ENCODE measurements at places on chromosomes 7 and 10.

DNA sequence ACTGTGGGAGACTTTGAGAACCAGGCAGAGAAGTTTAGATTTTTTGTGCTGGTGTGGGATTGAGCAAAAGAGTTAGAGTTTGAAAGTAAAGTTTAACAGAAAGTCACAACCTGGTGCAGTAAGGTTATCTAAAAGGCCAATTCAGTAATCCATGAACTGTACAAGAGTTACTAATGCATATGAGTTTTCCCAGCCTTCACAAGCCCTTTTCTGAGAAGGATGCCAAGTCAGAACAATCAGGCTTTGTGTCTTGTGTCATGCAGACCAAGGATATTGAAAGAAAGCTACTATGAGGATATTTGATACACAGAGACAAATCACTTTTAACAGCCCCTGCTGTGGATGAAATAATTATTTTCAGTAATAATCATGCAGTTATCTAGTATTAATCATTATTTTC is 68.8 kb upstream of the MYO3A start:
- no peak for DNase-seq

GRCh38 chr7:107179326-107180164 is 10.7 kb downstream of the HBP1 start:
- peak; percentile 55 for DNase-seq

DNA sequence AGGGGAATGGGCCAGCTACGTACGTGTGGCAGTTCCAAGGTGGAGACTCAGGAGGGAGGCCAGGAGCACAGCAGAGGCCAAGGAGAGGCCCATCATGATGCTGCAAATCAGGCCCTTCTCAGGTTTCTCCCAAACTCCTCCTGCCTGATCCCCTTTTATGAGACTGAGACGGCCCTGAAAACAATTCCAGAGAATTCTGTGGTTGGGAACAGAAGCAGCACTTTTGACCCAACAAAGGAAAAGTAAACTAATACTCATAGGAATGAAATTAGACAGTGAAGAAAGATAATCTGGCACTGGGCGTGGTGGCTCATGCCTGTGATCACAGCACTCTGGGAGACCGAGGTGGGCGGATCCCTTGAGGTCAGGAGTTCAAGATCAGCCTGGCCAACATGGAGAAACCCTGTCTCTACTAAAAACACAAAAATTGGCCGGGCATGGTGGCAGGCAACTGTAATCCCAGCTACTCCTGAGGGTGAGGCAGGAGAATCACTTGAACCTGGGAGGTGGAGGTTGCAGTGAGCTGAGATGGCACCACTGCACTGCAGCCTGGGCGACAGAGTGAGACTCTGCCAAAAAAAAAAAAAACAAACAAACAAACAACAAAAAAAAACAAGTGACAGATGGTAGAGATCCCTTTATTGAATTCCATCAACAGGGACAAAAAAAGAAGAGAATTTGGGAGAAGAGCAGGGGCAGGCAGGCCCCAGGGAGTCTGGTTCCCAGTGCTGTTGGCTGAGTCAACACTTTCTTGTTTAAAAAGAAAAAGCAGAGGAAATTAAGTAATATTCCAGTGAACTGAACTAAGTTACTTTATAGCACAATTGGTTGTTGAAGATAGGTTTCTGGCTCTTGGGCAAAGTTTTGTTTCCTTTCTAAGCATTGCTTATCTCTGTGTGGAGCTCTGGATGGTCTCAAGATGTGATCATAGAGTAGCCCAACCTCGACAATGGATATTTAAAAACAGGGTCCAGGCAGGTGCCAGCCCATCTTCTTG is at the start of gene CCL26:
TSS of gene CCL26 (minus strand) at position 131 of the 997 bp plus-strand sequence. CDS start at position 96, 35 bp downstream.
- DNase-seq = peak; percentile 36

GRCh38 chr10:104989880-104990279 is 348.8 kb downstream of the SORCS3 start:
- DNase-seq = no peak

DNA sequence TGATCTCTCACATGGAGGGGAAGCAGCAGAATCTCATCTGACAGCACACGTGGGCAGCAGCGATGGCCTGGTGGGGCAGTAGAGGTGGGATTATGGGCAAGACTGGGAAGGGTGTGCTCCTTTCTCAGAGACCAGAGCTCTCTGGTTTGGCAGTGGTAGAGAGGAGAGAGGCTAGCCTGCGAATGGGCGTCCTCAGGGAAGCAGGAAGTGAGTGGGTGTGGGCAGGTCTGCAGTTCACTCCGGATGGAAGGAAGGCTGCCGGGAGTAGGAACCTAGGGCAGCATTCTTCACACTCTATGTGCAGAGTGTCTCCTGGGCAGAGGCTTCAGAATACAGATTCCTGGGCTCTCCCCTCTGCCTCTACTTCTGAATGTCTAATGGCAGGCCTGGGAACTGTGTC is 162.8 kb upstream of the BMPER start:
- DNase-seq = no peak

GRCh38 chr7:50577569-50577968 is 12.4 kb upstream of the DDC start:
- no peak for DNase-seq

DNA sequence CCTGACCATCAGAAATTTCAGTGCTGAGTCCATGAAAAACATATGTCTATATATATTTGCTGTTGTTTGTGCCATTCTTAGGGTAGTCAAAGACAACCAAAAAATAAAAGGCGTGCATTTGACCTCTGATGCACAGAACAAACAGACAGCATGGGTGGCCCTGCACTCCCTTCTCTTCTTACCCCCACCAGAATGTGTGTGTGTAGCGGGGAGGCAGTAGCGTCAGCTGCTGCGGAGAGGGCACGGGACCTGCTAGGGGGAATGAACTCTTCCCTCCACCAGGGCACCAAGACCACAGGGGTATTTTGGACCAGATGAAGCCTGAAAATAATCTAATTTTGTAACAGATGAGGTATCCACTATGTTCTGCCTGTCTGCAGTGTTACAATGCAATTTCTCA is 277.7 kb upstream of the ZNF32 start:
- DNase-seq = no peak

DNA sequence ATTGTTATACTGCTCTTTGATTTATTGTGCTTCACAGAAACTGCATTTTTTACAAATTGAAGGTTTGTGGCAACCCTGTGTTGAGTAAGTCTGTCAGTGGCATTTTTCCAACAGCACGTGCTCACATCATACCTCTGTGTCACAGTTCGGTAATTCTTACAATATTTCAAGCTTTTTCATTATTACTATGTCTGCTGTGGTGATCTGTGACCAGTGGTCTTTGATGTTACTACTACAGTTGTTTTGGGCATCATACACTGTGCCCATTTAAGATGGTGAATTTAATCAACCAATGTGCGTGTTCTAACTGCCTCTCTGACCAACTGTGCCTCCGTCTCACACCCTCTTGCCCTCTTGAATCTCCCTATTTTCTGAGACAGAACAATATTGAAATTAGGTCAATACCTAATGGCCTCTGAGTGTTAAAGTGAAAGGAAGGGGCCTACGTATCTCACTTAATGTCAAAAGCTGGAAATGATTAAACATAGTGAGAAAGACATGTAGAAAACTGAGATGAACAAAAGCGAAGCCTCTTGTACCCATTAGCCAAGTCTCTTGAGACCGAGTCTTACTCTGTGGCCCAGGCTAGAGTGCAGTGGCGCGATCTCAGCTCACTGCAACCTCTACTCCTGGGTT is 20.2 kb upstream of the ASL start:
- DNase-seq = no peak

GRCh38 chr10:70461397-70462348 is 16.9 kb upstream of the PALD1 start:
- DNase-seq = peak; percentile 41

DNA sequence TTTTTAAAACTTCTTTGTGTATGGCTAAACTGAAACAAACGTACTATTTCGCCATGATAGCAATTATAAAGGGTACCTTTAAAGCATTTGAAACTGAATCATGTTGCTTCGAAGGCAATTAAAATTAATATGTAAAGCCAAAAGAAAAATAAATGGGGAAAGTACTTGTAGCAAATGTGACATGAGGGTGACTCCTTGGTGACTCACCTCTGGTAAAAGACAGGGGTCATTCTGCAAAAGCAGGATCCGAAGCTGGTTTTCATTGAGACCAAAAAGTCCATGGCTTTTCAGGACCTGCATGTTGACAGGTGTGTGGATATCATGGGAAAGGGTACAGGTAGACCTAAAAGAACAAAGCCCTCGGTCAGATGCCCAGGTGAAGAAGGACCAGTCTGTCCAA is 1.5 kb downstream of the ZC3HAV1L start:
- no peak for DNase-seq

DNA sequence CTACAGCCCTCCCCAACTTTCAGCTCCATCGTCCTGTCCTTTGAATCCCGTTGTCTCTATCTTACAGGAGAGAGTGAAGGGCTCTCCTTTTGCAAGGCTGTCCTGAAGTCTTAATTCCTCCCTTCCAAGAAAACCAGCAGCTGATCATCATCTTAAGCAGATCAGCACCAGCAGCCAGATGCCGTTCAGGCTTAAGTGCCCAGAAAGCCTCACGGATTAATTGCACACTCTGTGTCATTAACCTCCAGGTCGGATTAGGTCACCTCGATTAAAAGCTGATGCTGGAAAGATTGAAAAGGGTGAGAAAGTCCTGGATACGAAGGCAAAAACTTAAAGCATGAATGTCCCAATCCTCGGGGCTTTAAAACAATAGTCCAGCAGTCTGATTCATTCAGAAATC is 24.8 kb upstream of the ADARB2 start:
- no peak for DNase-seq

DNA sequence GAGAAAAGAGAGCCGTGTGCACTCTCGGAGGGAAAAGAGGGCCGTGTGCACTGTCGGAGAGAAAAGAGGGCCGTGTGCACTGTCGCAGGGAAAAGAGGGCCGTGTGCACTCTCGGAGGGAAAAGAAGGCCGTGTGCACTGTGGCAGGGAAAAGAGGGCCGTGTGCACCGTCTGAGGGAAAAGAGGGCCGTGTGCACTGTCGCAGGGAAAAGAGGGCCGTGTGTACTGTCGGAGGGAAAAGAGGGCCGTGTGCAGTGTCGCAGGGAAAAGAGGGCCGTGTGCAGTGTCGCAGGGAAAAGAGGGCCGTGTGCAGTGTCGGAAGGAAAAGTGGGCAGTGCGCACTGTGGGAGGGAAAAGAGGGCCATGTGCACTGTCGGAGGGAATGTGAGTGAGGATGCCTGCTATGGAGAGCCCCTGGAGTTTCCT is 188.7 kb downstream of the DNAJB6 start:
- no peak for DNase-seq

DNA sequence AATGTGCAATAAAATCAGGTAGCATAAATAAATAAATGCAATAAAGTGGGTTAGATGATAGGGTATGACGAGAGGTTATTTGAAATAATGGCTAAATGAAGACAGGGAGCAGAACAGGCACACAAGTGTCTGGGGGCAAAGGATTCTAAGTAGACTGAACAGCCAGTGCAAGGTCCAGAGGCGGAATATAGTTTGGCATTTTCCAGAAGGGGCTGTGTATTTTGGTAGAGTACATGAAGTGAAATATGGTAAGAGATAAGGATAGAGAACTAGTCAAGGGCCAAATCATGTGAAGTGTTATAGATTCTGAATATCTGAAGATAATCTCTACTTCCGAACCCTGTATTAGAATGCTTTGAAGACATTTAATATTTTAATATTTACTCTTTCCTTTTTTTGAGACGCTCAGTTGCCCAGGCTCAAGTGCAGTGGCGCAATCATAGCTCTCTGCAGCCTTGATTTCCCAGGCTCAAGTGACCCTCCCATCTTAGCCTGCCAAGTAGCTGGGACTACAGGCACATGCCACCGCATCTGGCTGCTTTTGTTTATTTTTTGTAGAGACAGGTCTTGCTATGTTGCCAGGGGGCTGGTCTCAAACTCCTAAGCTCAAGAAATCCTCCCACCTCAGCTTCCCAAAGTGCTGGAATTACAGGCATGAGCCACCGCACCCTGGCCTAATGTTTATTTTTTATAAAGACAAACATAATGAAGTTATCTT is 44.4 kb upstream of the CD36 start:
- no peak for DNase-seq

DNA sequence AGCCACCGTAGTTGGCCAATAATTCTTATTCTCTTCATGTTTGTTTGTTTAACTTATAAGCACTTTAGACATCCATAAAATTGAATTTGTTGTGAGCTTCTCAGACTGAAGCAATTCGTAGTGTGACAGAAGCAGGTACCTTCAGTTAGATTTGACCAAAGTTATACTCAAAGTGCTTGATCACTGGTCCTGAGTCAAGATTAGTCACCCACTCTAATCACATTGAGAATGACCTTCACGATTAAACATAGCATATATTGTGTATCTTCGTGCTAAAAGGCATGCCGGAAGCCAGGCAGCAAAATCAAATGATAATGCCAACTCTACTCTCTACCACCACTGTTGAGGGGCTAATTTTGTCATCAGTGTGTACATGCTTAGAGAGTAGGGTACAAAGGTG is 763.7 kb upstream of the MBL2 start:
- no peak for DNase-seq

DNA sequence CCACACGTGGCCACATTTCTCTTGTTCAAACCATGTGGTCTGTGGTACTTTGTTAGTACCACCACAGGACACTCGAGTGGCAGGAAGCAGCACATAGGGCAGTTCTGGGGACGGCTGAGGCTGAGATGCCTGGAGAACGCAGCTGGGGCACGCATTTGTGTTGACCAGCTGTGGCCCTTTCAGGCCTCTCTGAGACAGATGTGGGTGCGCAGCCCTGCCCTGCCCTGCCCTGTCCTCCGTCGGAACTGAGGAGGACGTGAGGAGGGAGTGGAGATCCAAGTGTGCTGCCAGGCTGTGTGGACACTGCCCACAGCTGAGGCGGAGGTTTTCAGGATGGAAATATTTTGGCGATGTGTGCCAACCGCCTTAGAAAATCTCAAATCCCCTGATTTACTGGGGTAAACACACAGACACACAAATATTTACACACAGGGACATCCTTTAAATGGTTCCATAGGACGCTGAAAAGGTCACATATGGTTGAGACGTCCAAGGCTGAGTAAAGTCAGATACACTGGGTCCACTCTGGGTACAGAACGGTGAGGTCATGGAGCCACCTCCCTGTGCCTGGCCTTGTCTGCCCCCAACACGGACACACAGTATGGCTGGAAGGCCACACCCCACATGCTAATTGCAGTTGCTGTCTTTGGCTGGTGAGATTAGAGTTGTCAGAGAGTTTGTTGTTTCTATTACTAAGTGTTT is 14.8 kb downstream of the BHLHA15 start:
- no peak for DNase-seq

DNA sequence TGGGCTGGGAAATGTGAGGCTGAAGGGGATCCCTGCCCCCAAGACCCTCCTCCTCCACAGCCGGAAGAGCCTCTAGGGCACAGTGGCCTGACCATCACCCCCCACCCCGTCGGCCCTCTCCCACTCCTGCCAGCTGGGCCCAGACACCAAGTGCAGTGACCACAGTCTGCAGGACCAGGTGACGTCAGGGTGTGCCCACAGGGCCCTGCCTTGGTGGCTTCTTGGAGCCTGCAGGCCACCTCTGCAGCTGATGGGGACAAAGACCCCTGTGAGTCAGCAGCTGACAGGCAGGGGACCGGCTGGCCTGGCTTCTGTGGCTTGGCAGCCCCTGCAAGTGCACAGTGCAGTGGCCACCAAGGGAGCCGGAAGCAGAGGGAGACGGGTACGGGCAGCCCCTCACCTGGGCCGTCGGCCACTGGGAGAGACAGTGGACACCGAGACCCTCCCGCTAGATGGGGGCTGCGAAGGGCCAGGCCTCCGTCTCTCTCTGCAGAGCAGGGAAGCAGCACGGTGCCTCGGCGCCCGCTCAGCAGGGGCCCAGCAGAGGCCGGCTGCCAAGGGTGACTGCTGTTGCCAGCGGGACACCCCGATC is 274.6 kb downstream of the ELFN1 start:
- no peak for DNase-seq
